ENCODE measurements at places on chromosomes 3 and 15.

- no peak for DNase-seq
Measured at GRCh38 chr3:56894881-56895431, 93.2 kb upstream of the ARHGEF3 start.

DNA sequence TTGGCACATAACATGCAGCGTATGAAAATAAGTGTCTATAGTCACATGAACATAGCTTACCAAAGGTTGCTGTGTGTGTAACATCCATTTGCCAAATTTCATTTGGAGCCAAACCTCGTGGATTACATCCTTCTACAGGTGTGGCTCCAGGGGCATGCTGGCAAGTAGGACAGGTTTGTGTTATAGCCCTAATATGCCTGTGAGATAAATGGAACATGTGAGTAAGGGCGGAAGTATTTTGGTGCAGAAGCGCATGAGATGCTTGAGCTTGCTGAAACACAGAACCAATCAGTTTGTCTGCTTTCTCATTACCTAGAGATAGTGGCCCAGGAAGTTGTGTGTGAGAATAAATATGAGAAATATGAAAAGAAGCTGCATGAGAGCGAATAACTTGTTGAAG is 21.8 kb upstream of the XCR1 start:
- no peak for DNase-seq

- peak; percentile 25 for DNase-seq
Measured at GRCh38 chr3:76107935-76108570, 322.7 kb upstream of the ZNF717 start.

GRCh38 chr3:21117370-21117769 is 633.6 kb downstream of the ZNF385D start:
- no peak for DNase-seq

DNA sequence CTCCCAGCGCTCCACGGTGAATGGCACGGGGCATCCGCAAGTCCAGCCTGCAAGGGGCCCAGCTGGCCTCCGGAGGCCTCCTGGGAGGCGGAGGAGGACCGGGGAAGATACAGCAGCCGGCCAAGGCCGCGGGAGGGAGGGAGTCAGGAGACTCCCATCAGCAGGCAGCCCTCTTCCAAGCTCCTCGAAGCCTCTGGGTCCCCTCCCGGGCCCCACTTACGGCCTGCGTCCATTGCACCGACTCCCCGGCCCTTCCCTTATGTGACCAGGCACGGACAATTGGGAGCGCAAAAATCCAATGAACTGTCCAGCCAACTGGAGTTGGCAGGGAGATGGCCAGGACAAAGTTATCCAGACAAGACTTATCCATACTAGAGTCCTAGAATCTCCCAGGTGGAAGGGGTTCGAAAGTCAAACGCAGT is 668 bp downstream of the MFGE8 start:
- no peak for DNase-seq

DNA sequence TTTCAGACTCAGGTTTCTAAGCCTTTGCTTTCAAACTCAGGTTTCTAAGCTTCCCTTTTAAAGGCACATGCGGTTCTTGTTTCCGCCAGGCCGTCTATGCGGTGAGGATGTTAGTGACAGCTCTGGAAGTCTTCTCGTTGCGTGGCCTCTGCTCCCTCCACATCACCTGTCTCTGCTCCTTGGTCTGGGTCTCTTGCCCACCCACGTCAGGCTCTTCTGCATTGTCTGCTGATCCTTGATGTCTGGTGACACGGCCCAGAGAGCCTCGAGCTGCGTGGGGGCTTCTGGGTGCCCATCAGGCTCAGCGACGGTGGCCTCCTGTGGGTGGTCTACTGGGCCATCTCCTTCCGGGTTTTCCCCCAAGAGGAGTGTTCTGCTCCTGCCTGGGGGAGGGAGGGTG is 30.5 kb downstream of the KLF13 start:
- no peak for DNase-seq

DNA sequence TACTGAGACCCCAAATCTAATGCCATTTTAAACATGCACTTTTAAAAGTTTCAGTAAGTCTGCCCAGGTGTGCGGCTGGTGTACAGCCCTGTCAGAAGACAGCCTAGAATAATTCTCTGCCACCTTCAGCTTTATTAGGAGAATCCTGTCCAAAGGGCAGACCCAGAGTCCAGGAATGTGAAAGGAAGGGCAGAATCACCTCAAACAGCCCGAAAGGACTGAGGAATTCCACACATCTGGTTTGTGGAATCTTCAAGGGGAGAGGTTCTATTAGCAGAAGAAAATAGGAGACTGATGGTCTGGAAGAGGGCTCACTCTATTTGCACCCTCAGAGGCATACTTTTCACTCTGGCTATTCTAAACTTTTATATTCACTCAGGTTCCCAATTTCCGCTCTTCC is 46.6 kb downstream of the TYRO3 start:
- no peak for DNase-seq

Measured in NCI-H1105 treated with DMSO at 0.1 percent for 48 hours (cell line).